Hypothalamus (tissue), 51 donors: ENCODE measurements at places on chromosomes 4 and X.

- DNase-seq = no peak
Measured at GRCh38 chr4:6734165-6734786, 18.3 kb downstream of the BLOC1S4 start.

- no peak for DNase-seq
Measured at GRCh38 chrX:85024044-85024443, 20.4 kb downstream of the APOOL start.

DNA sequence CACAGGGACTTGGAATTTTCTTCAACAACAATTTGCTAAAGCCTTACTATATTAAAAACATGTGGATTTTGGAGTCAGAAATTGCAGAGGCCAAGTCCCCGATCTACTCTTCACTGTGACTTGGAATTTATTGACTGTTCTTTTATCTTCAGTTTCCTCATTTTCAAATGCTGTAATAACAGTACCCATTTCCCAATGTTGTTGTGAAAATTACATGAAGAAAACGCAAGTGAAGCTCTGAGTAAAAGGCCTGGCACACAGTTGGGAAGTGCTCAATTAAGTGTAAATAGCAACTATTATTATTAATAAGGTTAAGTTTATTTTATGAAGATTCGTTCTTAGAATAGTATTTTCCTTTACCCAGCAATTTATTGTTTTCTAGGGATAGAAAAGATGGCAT is 15.7 kb downstream of the STBD1 start:
- DNase-seq = no peak

DNA sequence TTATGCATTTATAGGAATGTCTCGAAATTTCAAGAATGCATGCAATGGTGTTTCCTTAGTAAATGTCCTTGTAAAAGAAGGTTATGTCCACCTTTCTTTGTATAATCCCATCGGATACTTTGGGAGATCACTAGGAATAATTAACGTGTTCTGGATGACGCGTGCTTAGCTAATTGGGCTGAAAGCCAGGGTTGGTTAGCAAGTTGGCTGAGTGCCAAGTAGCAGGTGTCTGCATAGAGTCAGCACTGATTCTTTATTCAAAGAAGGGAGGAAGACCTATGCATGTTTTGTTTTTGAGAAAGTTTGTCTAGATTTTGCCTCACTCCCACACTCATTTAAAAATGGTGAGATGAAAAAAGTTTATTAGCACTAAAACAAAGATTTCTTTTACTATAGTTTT is 144.6 kb downstream of the SOX3 start:
- DNase-seq = no peak

GRCh38 chrX:31893525-31893924 is 821.7 kb upstream of the FTHL17 start:
- no peak for DNase-seq

GRCh38 chrX:45681891-45682290 is 481.2 kb upstream of the DIPK2B start:
- no peak for DNase-seq

- DNase-seq = no peak
Measured at GRCh38 chrX:72641611-72642010, 69.0 kb upstream of the HDAC8 start.

- no peak for DNase-seq
Measured at GRCh38 chrX:37755025-37755424, 24.8 kb upstream of the CYBB start.

GRCh38 chr4:130478406-130478805 is 1382.5 kb downstream of the C4orf33 start:
- no peak for DNase-seq

DNA sequence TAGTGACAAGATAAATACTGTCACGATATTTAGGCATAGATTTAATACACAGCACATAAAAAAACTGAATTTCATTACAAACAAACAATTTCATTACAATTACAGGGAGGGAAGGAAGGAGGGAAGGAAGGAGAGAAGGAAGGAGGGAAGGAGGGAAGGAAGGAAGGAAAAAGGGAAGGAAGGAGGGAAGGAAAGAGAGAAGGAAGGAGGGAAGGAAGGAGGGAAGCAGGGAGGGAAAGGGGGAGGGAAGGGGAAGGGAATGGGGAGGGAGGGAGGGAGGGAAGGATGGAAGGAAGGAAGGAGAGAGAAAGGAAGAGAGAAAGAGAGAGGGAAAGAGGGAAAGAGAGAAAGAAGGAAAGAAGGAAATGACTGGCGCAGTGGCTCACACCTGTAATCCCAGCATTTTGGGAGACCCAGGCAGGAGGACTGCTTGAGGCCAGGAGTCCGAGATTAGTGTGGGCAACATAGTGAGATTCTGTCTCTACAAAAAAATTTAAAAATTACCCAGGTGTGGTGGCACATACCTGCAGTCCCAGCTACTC is 64.6 kb downstream of the FBXW7 start:
- DNase-seq = no peak

- DNase-seq = no peak
Measured at GRCh38 chr4:77045490-77045889, 30.3 kb downstream of the CCNI start.

DNA sequence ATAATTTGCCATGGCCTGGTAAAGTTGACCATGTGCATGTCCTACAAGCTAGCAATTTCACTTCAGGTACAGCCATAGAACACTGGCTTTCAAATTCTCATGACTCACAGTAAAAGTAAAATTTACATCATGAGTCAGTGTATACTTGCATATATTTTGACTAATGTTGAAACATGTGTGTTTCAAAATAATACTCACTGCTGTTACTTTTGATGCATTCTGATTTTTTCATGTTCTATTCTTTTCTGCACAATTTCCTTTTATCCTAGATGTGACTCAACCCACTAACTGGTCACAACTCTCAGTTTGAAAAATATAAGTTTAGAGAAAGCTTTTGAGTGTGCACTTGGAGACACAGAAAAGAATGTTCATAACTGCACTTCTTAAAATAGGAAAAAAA is 365.7 kb downstream of the FGF13 start:
- DNase-seq = no peak

DNA sequence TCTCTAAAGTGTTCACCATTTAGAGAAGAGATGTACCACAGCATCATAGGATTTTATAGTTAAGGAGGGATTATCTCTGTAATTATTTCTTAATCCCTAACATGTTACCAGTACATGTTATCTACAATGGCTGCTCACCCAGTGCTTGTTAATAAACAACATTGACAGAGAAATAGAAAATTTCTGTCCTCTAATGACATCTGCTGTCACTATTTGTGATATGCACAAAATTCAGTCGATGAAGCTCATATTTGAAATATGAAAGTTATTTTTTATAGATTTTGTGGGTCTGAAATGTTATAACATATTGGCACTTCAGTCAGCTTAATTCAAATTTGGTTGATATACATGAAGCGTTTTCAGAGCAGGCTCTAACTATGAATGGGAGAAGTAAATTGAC is 48.8 kb upstream of the GRXCR1 start:
- DNase-seq = no peak

- no peak for DNase-seq
Measured at GRCh38 chr4:23878912-23879732, 10.7 kb downstream of the PPARGC1A start.

GRCh38 chr4:161336016-161336530 is 827.7 kb downstream of the FSTL5 start:
- DNase-seq = no peak

- DNase-seq = no peak
Measured at GRCh38 chrX:140744085-140744484, 34.5 kb downstream of the LINC00632 start.

- no peak for DNase-seq
Measured at GRCh38 chr4:4658052-4658451, 116.2 kb upstream of the STX18 start.

GRCh38 chr4:7906171-7906701 is 33.4 kb downstream of the AFAP1 start:
- DNase-seq = no peak

DNA sequence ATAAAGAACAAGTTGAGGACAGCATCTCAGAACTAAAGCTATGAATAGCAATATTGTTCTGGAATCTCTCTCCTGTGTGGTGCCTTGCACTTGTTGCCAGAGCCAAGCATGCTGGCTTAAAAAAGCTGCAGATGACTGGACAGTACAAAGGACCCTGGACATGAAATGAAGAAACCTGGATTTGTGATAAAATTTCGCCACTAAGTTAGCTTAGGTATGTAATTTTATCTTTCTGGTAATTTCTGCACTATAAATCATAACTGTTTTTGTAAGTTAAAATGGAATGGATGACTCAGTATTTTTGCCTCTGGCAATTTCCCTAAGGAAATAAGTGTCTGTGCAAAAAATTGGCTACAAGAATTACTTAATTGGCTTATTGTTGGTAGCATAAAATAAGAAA is 317.2 kb downstream of the CAMK2D start:
- DNase-seq = no peak

DNA sequence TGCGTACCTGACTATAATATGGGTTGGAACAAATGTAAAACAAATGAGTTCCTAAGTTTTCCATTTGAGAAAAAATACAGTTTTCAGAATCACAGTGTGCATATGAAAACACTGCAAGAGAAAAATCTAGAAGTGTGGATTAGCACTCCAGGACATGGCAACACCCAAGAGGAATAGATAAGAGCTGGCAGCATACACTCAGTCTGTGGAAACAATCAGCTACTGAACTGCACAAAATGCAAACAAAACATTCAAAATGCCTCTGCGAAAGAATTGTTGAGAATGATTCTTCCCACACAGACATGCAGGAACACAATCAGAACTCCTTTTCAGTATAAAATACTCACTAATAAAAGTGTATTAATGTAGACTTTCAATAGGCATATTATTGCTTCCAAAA is 39.9 kb downstream of the ATP8A1 start:
- no peak for DNase-seq

GRCh38 chr4:183132081-183132480 is 33.0 kb downstream of the WWC2 start:
- DNase-seq = no peak

GRCh38 chr4:6586715-6587325 is 11.8 kb downstream of the MAN2B2 start:
- DNase-seq = no peak

- DNase-seq = no peak
Measured at GRCh38 chr4:24795666-24796381, 451 bp downstream of the SOD3 start.

GRCh38 chr4:41661442-41662076 is 87.0 kb downstream of the PHOX2B start:
- DNase-seq = no peak

DNA sequence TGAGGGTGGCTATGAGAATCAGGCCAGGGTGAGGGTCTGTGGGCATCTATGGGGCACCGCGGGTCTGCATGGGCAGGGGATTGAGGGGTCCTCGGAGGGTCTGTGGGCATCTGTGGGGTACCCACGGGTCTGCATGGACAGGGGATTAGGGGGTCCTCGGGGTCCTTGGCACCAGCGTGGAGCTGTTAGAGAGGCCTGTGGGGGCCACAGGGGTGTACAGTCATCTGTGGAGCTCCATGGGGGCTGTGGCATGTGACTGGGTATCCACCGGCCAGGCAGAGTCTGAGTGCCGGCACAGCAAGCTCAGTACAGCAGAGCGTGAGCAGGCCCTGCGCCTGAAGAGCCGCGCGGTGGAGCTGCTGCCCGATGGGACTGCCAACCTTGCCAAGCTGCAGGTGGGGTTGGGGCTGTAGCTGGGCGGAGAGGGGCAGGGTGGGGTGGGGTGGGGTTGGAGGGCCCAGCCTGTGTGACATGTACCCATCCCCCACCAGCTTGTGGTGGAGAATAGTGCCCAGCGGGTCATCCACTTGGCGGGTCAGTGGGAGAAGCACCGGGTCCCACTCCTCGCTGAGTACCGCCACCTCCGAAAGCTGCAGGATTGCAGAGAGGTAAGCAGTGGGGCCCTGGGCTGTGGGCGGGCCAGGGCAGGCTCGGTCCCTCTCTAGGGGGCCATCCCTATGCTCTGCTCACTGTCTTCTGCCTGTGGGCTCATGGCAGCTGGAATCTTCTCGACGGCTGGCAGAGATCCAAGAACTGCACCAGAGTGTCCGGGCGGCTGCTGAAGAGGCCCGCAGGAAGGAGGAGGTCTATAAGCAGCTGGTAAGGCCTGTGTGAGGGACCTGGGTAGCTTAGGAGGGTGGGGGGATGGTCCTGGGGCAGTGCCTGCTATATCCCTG is 12.9 kb downstream of the CCDC22 start:
- no peak for DNase-seq

DNA sequence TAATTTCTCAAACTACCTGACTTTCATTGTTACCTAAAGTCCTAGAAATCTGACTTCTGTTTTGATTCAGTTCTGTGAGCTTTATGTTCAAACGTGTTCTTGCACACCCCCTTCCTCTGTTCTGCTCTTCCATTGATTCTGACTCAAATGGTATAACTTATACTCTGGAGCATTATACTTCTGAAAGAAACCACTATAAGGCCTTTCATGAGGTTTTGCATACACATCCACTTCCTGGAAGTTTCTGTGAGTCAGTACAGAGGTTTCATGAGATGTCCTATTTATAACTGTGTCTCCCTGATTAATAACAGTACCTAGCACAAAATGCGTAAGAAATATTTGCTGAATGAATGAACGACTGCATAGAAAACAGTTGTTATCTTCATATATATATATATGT is 540.2 kb upstream of the CT83 start:
- DNase-seq = no peak

GRCh38 chr4:111572470-111572869 is 572.8 kb upstream of the FAM241A start:
- DNase-seq = no peak

- no peak for DNase-seq
Measured at GRCh38 chr4:186304866-186305505, 39.0 kb downstream of the F11 start.

GRCh38 chr4:4766564-4766963 is 92.9 kb upstream of the MSX1 start:
- no peak for DNase-seq

DNA sequence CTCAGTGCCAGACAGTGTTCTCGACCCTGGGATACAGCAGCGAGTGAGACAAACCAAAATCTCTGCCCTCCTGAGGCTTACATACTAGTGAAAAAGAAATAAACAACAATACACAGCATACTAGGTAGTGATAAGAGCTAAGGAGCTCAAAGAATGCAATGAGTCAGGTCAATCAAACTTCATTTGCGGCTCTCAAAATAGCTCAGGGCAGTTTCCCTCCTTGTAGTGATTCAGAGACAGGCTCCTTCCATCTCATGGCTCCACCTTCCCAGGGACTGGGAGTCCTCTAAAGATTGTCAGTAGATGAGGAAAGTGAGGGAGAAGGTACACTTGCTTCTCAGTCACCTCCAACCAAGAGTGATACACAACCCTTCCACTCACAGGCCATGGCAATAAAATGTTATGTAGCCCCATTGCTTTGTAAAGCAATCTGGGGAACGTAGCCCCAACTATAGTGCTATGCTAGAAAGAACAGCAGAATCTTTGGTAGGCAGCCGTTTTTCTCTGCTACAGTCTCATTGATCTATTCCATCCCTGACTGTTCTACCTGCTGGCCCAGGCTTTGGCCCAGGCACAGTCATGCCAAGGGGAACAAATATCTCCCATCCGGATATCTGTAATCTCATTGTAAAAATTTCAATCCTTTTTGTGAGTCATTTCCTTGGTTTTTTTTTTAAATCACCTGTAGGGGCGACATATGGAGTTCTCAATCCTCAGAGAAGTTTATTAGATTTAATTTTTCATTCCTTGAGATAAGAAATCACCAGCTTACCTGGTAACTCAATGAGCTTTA is 183.1 kb upstream of the S100G start:
- DNase-seq = no peak

- no peak for DNase-seq
Measured at GRCh38 chr4:140448830-140449229, 21.4 kb upstream of the CLGN start.

GRCh38 chr4:57040510-57040909 is 61.8 kb downstream of the POLR2B start:
- DNase-seq = no peak
